ENCODE measurements at places on chromosomes 5 and 9.
A peak's percentile ranks its signal among the peaks of the same experiment; 100 is the strongest.

GRCh38 chr5:163563112-163563511 is 57.7 kb downstream of the MAT2B start:
- H3K4me3 ChIP-seq, result no peak overlapping the region
- H3K4me1 ChIP-seq, result peaks cover 21% of the 10 kb centered on the region
- no peaks in the 10 kb centered on the region for H3K36me3 ChIP-seq
- peaks cover 26% of the 10 kb centered on the region for H3K27me3 ChIP-seq

DNA sequence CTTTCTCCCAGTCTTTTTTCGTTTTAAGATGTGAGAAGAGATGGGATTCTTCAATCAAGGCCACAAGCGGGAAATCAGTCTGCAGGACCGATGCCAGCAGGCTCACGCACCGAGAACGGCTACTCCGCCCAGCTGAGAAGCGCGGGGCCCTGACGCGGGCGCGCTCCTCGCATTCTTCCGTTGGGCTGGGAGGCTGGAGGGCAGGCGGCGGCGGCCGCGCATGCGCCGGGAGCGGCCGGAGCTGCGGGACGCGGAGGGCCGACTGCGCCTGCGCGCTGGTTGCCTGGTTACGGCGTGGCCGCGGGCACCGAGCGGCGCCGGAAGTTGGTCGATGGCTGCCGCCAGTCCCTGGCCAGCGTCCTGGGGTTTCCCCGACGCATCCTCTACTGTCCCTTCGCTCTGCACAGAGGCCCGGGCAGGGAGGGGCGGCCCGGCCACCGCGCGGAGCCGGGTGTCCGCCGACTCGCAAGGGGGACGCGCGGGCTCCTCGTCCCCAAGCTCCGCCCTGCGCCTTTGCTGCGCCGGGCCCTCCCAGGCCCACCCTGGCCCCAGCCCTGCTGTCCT is 831 bp upstream of the SEC16A start:
- peaks cover 4% of the 10 kb centered on the region for H3K36me3 ChIP-seq
- peak overlapping the region; percentile 99 for H3K27ac ChIP-seq
- H3K4me1 ChIP-seq, result peaks cover 25% of the 10 kb centered on the region

DNA sequence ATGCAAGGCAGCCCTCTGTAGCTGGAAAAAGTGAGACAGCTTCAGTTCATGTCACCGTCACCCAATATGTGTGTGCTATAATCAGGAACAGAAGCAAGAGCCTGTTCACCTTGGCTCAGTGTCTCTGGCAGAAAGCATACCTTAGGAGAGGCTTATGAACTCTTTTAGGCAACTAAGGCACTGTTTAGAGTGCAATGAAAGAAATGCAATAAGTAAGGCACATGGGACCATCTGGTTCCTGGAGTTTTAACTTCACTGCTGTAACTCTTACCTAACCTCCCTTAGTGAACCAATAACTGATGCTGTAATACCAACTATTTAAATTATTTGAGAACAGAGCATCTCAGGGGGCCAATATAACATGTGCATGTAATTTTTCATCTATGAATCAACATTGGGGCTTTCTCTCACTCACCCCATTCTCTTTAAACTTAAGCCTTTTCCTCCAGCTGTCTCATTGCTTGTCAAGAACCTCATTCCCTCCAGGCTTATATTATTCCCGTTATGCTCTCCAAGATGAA is 32.4 kb downstream of the C9 start:
- no peaks in the 10 kb centered on the region for H3K27me3 ChIP-seq
- no peak overlapping the region for H3K4me3 ChIP-seq
- no peaks in the 10 kb centered on the region for H3K36me3 ChIP-seq
- H3K27ac ChIP-seq, result no peak overlapping the region

- no peak overlapping the region for H3K4me3 ChIP-seq
- no peaks in the 10 kb centered on the region for H3K27me3 ChIP-seq
- no peak overlapping the region for H3K27ac ChIP-seq
- no peak for DNase-seq
- H3K36me3 ChIP-seq, result no peaks in the 10 kb centered on the region
Observed at GRCh38 chr5:175207321-175208040, 236.5 kb downstream of the DRD1 start.

GRCh38 chr5:13574574-13574973 is 369.9 kb downstream of the DNAH5 start:
- DNase-seq, result no peak
- H3K36me3 ChIP-seq, result no peaks in the 10 kb centered on the region
- H3K4me3 ChIP-seq, result no peak overlapping the region

DNA sequence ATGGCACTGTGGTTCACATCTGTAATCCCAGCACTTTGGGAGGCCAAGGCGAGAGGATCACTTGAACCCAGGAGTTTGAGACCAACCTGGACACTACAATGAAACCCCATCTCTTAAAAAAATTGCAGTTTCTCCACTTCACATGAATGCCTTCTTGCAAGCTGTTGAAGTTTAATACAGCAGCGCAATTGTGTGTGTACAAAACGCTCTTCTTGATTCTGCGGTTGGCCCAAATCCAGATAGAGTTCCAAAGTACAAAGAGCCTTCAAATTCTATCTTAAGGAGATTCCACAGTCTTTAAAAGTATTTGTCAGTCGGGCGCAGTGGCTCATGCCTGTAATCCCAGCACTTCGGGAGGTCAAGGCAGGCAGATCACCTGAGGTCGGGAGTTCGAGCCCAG is 9.3 kb upstream of the SETX start:
- no peak overlapping the region for H3K4me3 ChIP-seq
- no peaks in the 10 kb centered on the region for H3K36me3 ChIP-seq
- H3K4me1 ChIP-seq, result peaks cover 14% of the 10 kb centered on the region
- no peaks in the 10 kb centered on the region for H3K27me3 ChIP-seq

GRCh38 chr9:109192732-109193361 is 25.8 kb upstream of the FRRS1L start:
- peaks cover 2% of the 10 kb centered on the region for H3K27me3 ChIP-seq
- no peaks in the 10 kb centered on the region for H3K36me3 ChIP-seq
- no peak overlapping the region for H3K27ac ChIP-seq
- no peaks in the 10 kb centered on the region for H3K4me1 ChIP-seq
- DNase-seq, result no peak

DNA sequence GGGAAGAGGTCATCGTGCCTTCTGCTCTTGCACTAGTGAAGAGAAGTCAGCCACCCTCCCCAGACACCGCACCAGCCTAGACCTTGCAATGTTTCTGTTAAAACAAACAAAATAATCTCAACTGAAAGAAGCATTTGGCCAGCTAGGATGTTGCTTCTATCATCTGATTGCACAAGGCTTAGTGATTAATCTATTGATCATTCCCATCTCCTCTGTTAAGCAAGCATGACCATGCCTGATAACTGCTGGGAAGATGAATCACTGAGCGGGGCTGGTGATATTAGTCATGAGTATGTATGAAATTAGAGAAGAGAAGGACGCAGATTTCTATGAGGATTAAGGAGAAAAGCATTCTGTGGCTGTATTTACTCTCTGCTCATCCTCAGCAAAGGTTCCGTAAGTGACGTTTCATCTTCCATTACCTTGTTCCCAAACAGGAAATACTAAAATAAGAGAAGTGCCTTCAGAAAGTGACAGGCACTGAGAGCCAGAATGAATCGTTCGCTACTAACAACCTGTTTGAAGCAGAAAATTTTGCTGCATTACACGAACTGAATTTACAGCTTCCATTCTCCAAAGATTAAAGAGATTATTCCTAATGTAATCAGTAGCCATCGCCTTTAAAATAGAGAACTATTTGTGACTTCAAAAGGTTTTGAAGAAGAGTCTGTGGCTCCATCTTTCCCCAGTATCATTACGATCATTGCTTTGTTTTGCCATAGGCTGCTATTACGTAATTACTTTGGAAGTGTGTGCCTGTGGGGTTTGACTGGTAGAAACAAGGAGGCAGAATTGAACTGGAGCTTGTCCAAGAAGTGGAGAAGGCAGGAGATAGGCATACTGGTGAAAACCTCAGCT is 219.1 kb downstream of the MED10 start:
- H3K27ac ChIP-seq, result no peak overlapping the region
- no peaks in the 10 kb centered on the region for H3K36me3 ChIP-seq

GRCh38 chr9:11893331-11893730 is 799.9 kb upstream of the TYRP1 start:
- no peaks in the 10 kb centered on the region for H3K27me3 ChIP-seq
- DNase-seq, result no peak
- no peak overlapping the region for H3K4me3 ChIP-seq
- H3K36me3 ChIP-seq, result no peaks in the 10 kb centered on the region
- H3K4me1 ChIP-seq, result no peaks in the 10 kb centered on the region

- DNase-seq, result peak; percentile 83
- H3K4me3 ChIP-seq, result peak within 1 kb of the TSS; percentile 80
- peaks cover 24% of the 10 kb centered on the region for H3K4me1 ChIP-seq
- H3K27me3 ChIP-seq, result no peaks in the 10 kb centered on the region
- H3K27ac ChIP-seq, result peak within 1 kb of the TSS; percentile 75
Observed at GRCh38 chr5:43602461-43603343, at the start of gene NNT. NNT (plus strand) TSS chr5:43603180; CDS start chr5:43609196, 6,016 bp downstream.

GRCh38 chr9:35718721-35719511 is 13.1 kb downstream of the TLN1 start:
- peaks cover 16% of the 10 kb centered on the region for H3K4me1 ChIP-seq
- DNase-seq, result peak; percentile 89
- no peaks in the 10 kb centered on the region for H3K27me3 ChIP-seq
- no peak overlapping the region for H3K4me3 ChIP-seq
- H3K36me3 ChIP-seq, result peaks cover 15% of the 10 kb centered on the region
- H3K27ac ChIP-seq, result peak overlapping the region; percentile 61

DNA sequence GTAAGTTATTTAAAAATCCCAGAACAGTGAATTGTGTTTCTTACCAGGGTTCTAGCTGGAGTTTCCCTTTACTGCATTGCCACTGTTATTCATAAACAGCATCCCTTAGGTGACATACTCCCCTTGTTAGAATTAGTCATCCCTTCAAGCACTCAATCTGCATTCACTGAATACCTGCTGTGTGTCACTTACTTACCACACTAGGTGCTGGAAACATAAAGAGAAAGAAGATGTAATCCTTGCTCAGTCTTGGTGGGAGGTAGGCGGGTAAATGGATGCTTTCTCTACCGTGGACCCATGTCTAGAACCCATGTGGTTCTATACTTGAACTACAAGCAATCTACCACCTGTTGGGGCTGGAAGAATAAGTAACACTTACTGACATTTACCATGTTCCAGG is 371.6 kb downstream of the KDM4C start:
- H3K4me1 ChIP-seq, result no peaks in the 10 kb centered on the region
- peaks cover 5% of the 10 kb centered on the region for H3K36me3 ChIP-seq
- no peak for DNase-seq
- no peak overlapping the region for H3K27ac ChIP-seq
- no peaks in the 10 kb centered on the region for H3K27me3 ChIP-seq

- no peak overlapping the region for H3K4me3 ChIP-seq
- no peaks in the 10 kb centered on the region for H3K27me3 ChIP-seq
- H3K27ac ChIP-seq, result no peak overlapping the region
- DNase-seq, result no peak
Observed at GRCh38 chr5:5638211-5638610, 215.7 kb downstream of the ICE1 start.

DNA sequence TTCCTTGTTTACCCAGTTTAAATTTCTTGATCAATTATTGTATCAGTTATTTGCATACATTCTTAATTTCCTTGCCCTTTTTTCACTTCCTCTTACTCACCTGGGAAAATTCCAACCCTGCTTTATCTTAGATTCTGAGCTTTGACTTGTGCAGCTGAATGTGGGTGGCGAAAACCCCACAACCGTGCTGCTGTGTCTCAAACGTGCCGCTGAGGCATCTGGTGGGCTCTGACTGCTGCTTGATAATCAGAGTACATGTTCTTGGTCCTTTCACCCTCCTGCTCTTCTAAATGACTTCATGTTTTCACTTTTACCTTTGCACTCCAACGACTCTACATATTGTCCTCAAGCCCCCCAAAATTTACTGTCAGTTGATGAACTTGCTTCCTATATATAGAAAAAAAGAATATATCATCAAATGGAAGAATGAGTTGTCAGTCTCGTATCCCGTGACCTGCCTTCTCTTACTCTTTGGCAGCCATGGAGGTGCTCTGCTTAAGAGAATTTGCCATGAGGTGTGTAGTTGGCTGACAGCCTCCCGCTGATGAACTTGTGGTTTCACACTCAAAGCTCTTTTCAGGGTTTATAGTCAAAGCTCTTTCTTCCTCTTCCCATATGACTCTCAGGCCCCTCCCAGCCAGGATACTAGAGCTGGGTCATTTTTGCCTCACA is 14.0 kb upstream of the JAK2 start:
- H3K36me3 ChIP-seq, result no peaks in the 10 kb centered on the region
- no peaks in the 10 kb centered on the region for H3K27me3 ChIP-seq
- peak overlapping the region; percentile 55 for H3K4me3 ChIP-seq
- peak overlapping the region; percentile 74 for H3K27ac ChIP-seq
- peaks cover 27% of the 10 kb centered on the region for H3K4me1 ChIP-seq

- H3K36me3 ChIP-seq, result no peaks in the 10 kb centered on the region
- peak; percentile 10 for DNase-seq
- no peaks in the 10 kb centered on the region for H3K4me1 ChIP-seq
- H3K27me3 ChIP-seq, result no peaks in the 10 kb centered on the region
- H3K4me3 ChIP-seq, result no peak overlapping the region
- no peak overlapping the region for H3K27ac ChIP-seq
Observed at GRCh38 chr5:113678924-113679575, 165.6 kb downstream of the YTHDC2 start.

- H3K27me3 ChIP-seq, result no peaks in the 10 kb centered on the region
- peaks cover 26% of the 10 kb centered on the region for H3K4me1 ChIP-seq
- peak; percentile 21 for DNase-seq
- peak overlapping the region; percentile 77 for H3K4me3 ChIP-seq
Observed at GRCh38 chr5:88890070-88890781, 7.2 kb upstream of the MEF2C start.

GRCh38 chr5:142432369-142432863 is 107.6 kb upstream of the SPRY4 start:
- peaks cover 21% of the 10 kb centered on the region for H3K4me1 ChIP-seq
- H3K36me3 ChIP-seq, result no peaks in the 10 kb centered on the region

DNA sequence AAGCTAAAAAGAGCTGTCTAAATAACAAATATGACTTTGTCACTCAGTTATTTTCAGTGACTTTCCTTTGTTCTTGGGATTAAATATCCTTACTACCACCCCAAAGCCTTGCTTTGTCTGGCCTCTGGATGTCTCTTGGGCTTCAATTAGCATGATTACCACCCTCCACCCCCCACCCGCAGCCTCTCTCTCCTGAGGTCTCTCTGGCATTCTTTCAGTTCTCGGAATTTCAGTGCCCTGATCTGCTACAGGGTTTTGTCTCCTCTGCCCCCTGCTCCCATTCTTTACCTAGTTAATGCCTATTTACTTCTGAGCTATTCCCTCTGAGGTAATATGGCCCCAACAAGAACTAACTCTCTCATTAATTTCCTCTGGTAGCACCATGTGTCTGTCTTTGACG is 376.4 kb downstream of the DEPDC1B start:
- no peak overlapping the region for H3K4me3 ChIP-seq
- no peaks in the 10 kb centered on the region for H3K4me1 ChIP-seq
- no peaks in the 10 kb centered on the region for H3K36me3 ChIP-seq
- DNase-seq, result no peak

GRCh38 chr9:8751406-8751930 is 951.9 kb upstream of the DMAC1 start:
- no peak for DNase-seq
- no peak overlapping the region for H3K4me3 ChIP-seq
- H3K27ac ChIP-seq, result no peak overlapping the region
- H3K36me3 ChIP-seq, result no peaks in the 10 kb centered on the region
- no peaks in the 10 kb centered on the region for H3K4me1 ChIP-seq
- no peaks in the 10 kb centered on the region for H3K27me3 ChIP-seq

GRCh38 chr5:34562791-34563190 is 93.3 kb upstream of the RAI14 start:
- DNase-seq, result no peak
- H3K27me3 ChIP-seq, result no peaks in the 10 kb centered on the region
- H3K36me3 ChIP-seq, result no peaks in the 10 kb centered on the region
- H3K27ac ChIP-seq, result no peak overlapping the region
- H3K4me3 ChIP-seq, result no peak overlapping the region
- H3K4me1 ChIP-seq, result no peaks in the 10 kb centered on the region

GRCh38 chr9:124766815-124767554 is 4.1 kb downstream of the NR6A1 start:
- H3K27me3 ChIP-seq, result no peaks in the 10 kb centered on the region
- H3K4me3 ChIP-seq, result no peak overlapping the region
- H3K36me3 ChIP-seq, result no peaks in the 10 kb centered on the region

Data from B cell (primary cell).